Activated naive CD8-positive, alpha-beta T cell treated with anti-CD3 and anti-CD28 coated beads, Interleukin-2, amount 10 ng/mL, durations not matched to agents 7 days and 5 days (primary cell): ENCODE measurements at places on chromosomes 12 and 14. TPM values are rescaled to one million over a fixed set of nuclear protein-coding genes. Genes with fewer than 3 reads are reported as not detected.

YAF2 gene
- 40.6 TPM for total RNA-seq

MANSC4 gene
- total RNA-seq: not detected

TAMALIN gene
- 17.1 TPM for total RNA-seq

ALX1 gene
- not detected for total RNA-seq

C12orf42 gene
- 4.8 TPM for total RNA-seq

TMED8 gene
- 14.9 TPM for total RNA-seq

PPP1R36 gene
- 0.69 TPM for total RNA-seq

KRT73 gene
- total RNA-seq: 0.42 TPM

IRF2BPL gene
- 41.0 TPM for total RNA-seq

SLC25A47 gene
- total RNA-seq: not detected

PIANP gene
- 0.75 TPM for total RNA-seq

GRCh38 chr12:21444193-21445146 lies 7.0 kb downstream of the PYROXD1 start:
- DNase-seq: no peak
- H3K27ac ChIP-seq: peak overlapping the region; percentile 22
- peaks cover 14% of the 10 kb centered on the region for H3K4me1 ChIP-seq
- no peak overlapping the region for H3K4me3 ChIP-seq

- no peaks in the 10 kb centered on the region for H3K27me3 ChIP-seq
- no peaks in the 10 kb centered on the region for H3K36me3 ChIP-seq
- no peak overlapping the region for H3K27ac ChIP-seq
- no peaks in the 10 kb centered on the region for H3K4me1 ChIP-seq
- DNase-seq: no peak
These were observed 275.9 kb downstream of the TMEM132C start for GRCh38 chr12:128542844-128543243.

GRCh38 chr12:115657081-115658013 lies 620.1 kb downstream of the MED13L start:
- H3K4me3 ChIP-seq: no peak overlapping the region
- H3K27ac ChIP-seq: no peak overlapping the region
- H3K36me3 ChIP-seq: no peaks in the 10 kb centered on the region
- H3K27me3 ChIP-seq: peaks cover 8% of the 10 kb centered on the region

- peaks cover 18% of the 10 kb centered on the region for H3K4me1 ChIP-seq
- H3K4me3 ChIP-seq: no peak overlapping the region
- no peak for DNase-seq
These were observed 107.3 kb upstream of the MDM1 start for GRCh38 chr12:68439368-68440045.

- no peak for DNase-seq
- H3K4me1 ChIP-seq: peaks cover 28% of the 10 kb centered on the region
- no peak overlapping the region for H3K4me3 ChIP-seq
- no peaks in the 10 kb centered on the region for H3K27me3 ChIP-seq
These were observed 42.7 kb downstream of the SYNE2 start for GRCh38 chr14:63895510-63895909.

DNA sequence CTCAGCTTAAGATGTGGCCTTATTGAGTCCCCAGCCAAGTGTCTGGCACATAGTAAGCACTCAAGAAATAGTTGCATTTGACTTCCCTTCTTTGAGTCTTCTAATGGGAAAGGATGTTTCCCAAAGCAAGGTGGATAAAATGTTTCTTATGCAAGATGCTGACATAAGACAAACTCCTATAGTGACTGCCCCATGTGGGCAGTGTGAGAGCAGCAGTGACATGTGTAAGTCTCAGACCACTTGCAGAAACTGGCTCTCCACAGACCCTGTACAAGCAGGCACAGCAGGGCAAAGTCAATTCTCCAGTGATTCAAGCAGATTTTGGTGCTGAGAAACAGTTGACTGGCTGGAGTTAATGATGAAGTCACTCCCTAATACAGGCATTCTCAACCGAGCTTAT lies 255.3 kb downstream of the ANO2 start:
- no peaks in the 10 kb centered on the region for H3K4me1 ChIP-seq
- H3K4me3 ChIP-seq: no peak overlapping the region
- H3K36me3 ChIP-seq: no peaks in the 10 kb centered on the region
- no peak for DNase-seq
- H3K27ac ChIP-seq: no peak overlapping the region
- no peaks in the 10 kb centered on the region for H3K27me3 ChIP-seq

GRCh38 chr14:79161571-79161970 lies 991.4 kb downstream of the NRXN3 start:
- no peak for DNase-seq
- no peaks in the 10 kb centered on the region for H3K27me3 ChIP-seq
- no peaks in the 10 kb centered on the region for H3K36me3 ChIP-seq
- no peak overlapping the region for H3K4me3 ChIP-seq
- H3K4me1 ChIP-seq: no peaks in the 10 kb centered on the region
- no peak overlapping the region for H3K27ac ChIP-seq

DNA sequence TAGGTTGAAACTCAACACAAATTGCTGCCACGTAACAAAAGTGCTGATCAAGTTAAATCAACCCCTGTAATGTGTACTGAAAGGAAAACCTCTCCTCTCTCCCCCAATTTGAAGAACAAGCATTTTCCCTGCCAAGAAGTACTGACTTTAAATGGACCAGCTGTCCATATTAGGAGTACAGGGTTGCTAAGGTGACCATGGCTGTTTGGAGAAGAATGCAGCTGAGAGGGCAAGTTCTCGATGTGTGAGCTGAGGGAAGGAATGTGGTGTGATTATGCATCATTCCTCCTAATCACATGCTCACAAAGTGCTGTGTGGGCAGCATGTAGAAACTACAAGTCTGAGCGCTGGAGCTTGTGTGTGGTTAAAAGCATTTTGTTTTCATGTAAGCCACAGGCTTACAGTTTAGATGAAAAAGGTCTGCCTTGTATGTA lies 50.9 kb upstream of the CCT2 start:
- no peak for DNase-seq
- no peaks in the 10 kb centered on the region for H3K27me3 ChIP-seq
- peaks cover 9% of the 10 kb centered on the region for H3K4me1 ChIP-seq
- no peak overlapping the region for H3K27ac ChIP-seq
- peak overlapping the region; percentile 17 for H3K4me3 ChIP-seq
- H3K36me3 ChIP-seq: peaks cover 13% of the 10 kb centered on the region

DNA sequence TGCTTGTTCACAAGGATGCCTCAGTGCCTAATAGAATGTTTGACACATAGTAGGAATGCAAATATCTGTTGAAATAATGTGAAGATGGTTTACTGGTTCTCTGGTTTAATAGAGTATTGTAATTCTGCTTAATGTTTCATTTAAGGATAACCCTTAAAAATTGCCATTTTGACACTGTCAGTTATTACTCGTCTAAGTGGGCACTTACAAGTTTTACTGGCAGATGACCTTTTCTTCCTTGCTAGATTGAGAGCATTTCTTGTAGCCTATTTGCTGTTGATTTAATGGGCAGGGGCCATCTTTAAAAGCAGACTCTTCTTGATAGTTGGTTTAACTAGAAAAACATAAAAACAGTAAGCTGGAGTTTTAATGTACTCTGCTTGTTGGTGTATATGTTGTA lies 1.9 kb downstream of the TMEM263 start:
- H3K4me3 ChIP-seq: peak overlapping the region; percentile 95
- H3K27me3 ChIP-seq: no peaks in the 10 kb centered on the region
- peak overlapping the region; percentile 94 for H3K27ac ChIP-seq
- peaks cover 19% of the 10 kb centered on the region for H3K4me1 ChIP-seq
- H3K36me3 ChIP-seq: peaks cover 2% of the 10 kb centered on the region

DNA sequence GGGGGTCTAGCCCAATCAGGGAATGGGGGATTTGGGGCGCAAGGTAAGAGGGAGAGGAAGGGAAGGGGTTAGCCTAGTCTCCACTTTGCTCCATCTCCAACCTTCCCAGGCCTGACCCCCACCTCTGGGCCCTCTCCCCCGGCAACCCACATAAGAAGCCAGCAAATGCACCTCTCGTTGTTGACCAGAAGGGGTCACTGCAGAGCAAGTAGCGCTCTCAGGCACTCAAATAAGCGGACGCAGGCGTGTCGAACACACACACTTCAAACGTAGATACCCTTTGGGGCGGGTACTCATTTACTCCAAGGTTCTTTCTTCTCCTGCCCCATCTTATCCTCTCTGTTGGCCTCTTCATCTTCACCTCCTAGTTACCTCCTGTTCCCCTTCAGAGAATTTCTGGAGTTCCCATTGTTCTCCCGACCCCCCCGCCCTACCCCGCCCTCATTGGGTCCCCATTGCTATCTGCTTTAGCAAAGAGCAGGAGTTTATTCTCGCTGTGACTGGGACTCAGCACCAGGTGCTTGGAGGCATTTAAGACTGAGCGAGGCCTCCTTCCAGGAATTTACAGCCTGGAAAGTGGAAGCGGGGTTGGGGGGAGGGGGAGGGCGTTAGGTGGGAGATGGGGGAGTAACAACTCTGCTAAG lies 1.5 kb upstream of the SRRM4 start:
- H3K4me1 ChIP-seq: no peaks in the 10 kb centered on the region
- no peak for DNase-seq
- H3K27me3 ChIP-seq: peaks cover 26% of the 10 kb centered on the region
- H3K4me3 ChIP-seq: no peak overlapping the region
- H3K36me3 ChIP-seq: no peaks in the 10 kb centered on the region
- no peak overlapping the region for H3K27ac ChIP-seq

- no peak overlapping the region for H3K4me3 ChIP-seq
- DNase-seq: no peak
- H3K36me3 ChIP-seq: no peaks in the 10 kb centered on the region
- H3K4me1 ChIP-seq: no peaks in the 10 kb centered on the region
These were observed 7.4 kb downstream of the PTPN21 start for GRCh38 chr14:88547386-88547780.

DNA sequence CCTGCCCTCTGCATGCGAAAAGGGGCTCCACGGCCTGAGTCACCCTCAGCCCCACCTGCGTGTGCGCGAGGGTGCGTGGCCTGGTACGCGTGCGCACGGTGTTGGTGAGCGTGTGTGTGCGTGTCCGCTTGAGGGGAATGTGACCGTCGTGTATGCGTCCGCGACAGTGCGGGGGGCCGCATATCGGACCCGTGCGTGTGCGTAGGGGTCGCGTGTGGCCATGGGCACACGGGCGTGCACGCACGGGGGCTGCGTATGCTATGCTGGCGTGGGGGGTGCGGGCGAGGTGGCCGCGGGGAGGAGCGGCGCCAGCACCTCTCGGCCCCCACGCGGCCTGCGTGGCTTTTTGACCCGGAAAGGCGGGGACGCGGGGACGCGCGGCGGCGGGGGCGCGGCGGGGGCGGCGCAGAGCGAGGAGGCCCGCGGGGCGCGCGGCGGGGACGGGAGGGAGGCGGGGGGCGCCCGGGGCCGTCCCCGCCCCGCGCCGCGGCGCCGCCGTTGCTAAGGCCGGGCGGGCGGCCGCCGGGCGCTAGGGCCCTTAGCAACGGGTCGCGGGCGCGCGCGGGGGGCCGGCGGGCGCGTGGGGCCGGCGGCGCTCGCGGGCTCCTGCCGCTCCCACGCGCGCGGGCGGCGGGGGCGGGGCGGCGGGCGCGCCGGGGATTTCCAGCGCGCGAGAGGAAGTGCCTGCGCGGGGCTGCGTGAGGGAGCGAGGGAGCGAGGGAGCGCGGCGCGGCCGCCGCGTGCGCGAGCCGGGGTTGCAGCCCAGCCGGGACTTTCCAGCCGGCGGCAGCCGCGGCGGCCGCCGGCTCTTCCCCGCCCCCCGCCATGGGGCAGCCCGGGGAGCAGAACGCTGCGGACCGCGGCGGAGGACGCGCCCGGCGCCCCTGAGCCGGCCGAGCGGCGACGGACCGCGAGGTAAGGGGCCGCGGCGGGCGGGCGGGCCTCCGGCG lies at the start of gene TRAF3:
Gene TRAF3 (plus strand): TSS at position 689 of the 950 bp plus-strand sequence. CDS start 92,753 bp downstream, outside the sequence.
- no peaks in the 10 kb centered on the region for H3K27me3 ChIP-seq
- DNase-seq: peak; percentile 86
- peaks cover 33% of the 10 kb centered on the region for H3K4me1 ChIP-seq

DNA sequence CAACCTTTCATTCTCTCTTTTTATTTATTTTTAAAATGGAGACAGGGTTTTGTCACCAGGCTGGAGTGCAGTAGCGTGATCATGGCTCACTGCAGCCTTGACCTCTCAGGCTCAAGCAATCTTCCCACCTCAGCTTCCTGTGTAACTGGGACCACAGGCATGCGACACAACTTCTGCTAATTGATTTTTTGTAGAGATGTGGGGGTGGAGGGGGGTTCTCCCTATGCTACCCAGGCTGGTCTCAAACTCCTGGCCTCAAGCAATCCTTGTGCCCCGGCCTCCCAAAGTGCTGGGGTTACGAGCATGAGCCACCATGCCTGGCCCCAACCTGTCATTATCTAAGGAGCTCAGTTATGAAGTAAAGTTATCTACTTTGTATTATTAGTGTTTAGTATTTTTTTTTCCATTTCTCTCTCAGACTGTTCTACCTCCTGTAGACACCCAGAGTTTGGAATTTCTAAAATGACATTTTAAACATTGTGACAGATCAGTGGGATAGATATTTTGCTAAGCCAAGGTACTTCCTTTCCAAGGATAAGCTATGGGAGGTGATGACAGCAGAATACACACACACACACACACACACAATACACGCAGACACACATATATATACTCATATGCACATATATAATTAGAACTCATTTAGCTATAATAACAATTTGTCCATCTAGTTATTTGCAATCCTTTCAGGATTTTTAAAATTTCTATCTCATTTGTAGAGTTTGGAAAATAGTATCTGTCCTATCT lies 2.1 kb upstream of the USP44 start:
- peak overlapping the region; percentile 96 for H3K4me3 ChIP-seq
- H3K27ac ChIP-seq: peak overlapping the region; percentile 99
- H3K36me3 ChIP-seq: peaks cover 21% of the 10 kb centered on the region
- peak; percentile 45 for DNase-seq
- no peaks in the 10 kb centered on the region for H3K27me3 ChIP-seq

DNA sequence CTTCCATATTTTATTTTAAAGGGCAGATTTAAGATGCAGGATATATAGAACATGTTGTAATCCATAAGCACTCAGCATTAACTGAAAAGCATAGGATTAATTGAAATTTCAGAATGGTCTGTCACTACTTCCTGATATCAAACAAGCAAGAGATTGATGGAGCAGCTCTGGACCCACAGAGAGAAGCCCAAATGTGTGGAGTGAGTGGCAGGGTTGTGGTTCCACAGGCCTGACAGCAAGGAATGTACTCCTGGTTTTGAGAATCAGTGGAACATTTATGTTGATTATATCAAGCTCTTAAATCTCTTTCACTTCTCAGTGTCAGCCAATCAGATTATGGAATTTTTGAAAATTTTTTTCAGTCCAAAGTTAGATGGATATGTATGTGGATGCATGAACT lies 267.6 kb upstream of the PRICKLE1 start:
- no peaks in the 10 kb centered on the region for H3K4me1 ChIP-seq
- no peak for DNase-seq
- H3K27me3 ChIP-seq: no peaks in the 10 kb centered on the region
- H3K27ac ChIP-seq: no peak overlapping the region
- no peaks in the 10 kb centered on the region for H3K36me3 ChIP-seq
- H3K4me3 ChIP-seq: no peak overlapping the region

- H3K4me1 ChIP-seq: no peaks in the 10 kb centered on the region
- no peaks in the 10 kb centered on the region for H3K36me3 ChIP-seq
- no peaks in the 10 kb centered on the region for H3K27me3 ChIP-seq
- no peak overlapping the region for H3K4me3 ChIP-seq
- DNase-seq: no peak
- no peak overlapping the region for H3K27ac ChIP-seq
These were observed 394.2 kb downstream of the NUAK1 start for GRCh38 chr12:105744371-105745058.

- no peak overlapping the region for H3K4me3 ChIP-seq
- DNase-seq: no peak
- H3K27me3 ChIP-seq: no peaks in the 10 kb centered on the region
- no peaks in the 10 kb centered on the region for H3K4me1 ChIP-seq
- H3K36me3 ChIP-seq: no peaks in the 10 kb centered on the region
These were observed 229.8 kb upstream of the FLRT2 start for GRCh38 chr14:85300107-85300506.
